NCI-H146 (cell line): ENCODE measurements at places on chromosomes 11 and 22.

DNA sequence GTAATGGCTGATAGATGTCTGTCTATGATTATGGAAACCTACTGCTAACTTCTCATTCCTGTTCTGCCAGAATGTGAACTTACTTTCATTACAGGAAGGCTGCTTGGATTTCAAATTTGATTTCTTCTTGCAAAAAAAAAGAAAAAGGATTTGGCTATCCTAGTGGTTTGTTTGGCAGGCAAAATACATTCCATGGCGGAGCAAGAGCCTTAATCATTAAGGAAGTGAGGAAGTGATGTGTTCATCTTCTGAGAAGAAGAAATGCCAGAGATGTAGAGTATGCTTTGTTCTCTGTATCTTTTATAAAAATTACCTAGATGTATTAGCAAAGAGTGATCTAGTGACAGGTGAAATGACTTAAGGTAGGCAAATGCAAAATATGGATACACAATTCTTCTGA lies 356.3 kb downstream of the SOX6 start:
- no peak for DNase-seq

GRCh38 chr11:134642206-134642605 lies 230.2 kb upstream of the B3GAT1 start:
- no peak for DNase-seq

GRCh38 chr11:46243796-46244109 lies 33.7 kb upstream of the CREB3L1 start:
- no peak for DNase-seq

DNA sequence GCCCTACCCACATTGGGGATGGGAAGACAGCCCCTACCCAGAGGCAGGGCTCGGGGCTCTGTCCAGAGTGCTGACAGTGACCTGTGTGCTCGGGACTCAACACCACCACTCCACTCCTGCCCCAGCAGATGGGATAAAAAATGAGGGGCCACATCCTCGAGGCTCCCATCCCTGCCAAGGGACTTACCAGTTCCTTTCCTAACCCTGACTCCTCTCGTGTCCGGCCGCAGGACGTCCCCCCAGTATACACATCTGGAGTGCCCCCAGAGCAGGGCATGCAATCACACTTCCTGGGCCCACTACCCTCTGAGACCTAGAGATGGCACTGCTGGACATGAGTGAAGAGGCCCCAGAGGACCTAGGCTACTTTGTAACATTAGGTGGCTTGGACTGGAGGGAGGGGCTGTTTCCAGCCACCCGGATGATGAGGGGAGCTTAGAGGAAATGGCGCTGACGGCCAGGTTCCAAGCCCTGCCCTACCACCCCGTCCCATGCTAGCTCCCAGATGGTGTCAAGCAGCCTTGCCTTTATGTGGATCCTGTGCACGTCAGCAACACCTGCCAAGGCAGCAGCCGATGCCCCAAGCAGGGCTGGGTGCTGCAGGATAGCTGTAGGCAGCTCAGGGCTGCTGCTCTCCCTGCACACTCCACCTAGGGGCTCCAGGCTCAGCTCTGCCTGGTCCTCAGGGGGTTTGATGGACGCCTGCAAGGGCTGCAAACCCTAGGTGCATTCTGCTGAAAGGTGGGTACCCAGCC lies 86.6 kb downstream of the DGCR2 start:
- DNase-seq = no peak

DNA sequence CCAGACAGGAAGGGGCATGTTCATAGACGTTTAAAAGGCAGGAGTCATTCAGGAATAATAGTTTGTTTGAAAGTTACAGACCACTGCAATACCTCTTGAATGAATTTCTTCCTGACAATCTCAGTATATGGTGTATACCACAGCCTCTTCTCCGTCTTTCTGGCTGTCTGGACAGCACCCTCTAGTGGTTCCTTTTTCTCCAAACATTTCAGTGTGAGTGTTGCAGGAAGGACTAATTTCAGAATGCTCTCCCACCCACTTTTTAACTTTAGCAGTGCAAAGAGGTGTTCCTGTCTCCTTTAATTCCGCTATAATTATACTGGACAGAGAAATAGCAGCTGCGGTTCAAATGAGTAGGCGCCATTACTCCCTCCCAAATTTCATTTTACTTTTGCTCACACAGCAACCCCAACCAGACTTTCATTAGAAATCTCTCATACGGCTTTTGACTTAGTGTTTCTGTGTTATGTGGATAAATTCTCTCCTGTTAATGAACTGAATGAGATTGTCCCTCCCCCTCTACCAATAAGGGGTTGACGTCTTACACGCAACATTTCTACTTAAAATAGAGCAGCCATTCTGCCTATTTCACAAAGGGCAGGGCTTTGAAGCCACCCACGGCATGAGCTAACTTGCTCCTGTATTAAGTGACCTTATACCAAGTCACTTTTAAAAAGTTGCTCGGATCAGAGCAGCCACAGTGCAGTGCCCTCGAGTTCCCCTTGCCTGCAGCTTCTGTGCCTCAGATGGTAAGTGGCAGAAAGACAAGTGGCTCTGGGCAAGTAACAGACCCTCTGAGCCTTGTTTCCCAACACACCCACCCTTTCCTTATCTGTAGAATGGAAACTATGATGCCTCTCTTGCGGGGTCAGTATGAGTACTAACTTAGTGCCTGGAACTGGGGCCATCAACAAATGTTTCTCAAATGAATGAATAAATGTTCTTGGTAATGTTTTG lies 368.6 kb downstream of the OPCML start:
- peak; percentile 49 for DNase-seq

GRCh38 chr11:64776875-64777274 lies 1.5 kb downstream of the SF1 start:
- no peak for DNase-seq

- no peak for DNase-seq
Observed at GRCh38 chr11:95897731-95898130, 26.2 kb downstream of the MTMR2 start.

- no peak for DNase-seq
Observed at GRCh38 chr11:118224511-118225188, at the start of gene JAML. Gene JAML (minus strand): TSS chr11:118225011. CDS start chr11:118214866, 10,145 bp downstream.

DNA sequence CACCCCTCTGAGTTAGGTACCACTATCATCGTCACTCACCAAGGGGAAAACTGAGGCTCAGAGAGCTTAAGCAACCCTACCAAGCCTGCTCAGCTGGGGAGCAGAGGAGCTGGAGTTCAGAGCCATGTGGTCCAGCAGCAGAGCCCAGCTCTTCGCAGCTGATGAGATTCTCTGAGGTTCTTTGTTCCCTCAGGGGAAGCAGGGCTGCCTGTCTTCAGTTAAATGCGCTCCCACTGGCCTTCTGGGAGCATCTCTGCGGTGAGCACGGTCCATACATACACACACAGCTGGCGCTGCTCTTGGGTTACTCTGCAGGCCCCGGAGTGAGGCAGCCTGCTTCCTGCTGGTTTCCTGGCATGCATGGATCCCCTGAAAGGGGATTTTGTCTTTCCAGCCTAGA lies 5.2 kb upstream of the PTGDR2 start:
- peak; percentile 23 for DNase-seq

- no peak for DNase-seq
Observed at GRCh38 chr11:132941024-132941646, 591.2 kb downstream of the OPCML start.

GRCh38 chr11:72758690-72759389 lies 6.6 kb upstream of the ARAP1 start:
- DNase-seq = no peak

GRCh38 chr11:122343210-122343609 lies 227.2 kb upstream of the BLID start:
- DNase-seq = no peak

- no peak for DNase-seq
Observed at GRCh38 chr11:125102510-125102909, 8.9 kb downstream of the TMEM218 start.

DNA sequence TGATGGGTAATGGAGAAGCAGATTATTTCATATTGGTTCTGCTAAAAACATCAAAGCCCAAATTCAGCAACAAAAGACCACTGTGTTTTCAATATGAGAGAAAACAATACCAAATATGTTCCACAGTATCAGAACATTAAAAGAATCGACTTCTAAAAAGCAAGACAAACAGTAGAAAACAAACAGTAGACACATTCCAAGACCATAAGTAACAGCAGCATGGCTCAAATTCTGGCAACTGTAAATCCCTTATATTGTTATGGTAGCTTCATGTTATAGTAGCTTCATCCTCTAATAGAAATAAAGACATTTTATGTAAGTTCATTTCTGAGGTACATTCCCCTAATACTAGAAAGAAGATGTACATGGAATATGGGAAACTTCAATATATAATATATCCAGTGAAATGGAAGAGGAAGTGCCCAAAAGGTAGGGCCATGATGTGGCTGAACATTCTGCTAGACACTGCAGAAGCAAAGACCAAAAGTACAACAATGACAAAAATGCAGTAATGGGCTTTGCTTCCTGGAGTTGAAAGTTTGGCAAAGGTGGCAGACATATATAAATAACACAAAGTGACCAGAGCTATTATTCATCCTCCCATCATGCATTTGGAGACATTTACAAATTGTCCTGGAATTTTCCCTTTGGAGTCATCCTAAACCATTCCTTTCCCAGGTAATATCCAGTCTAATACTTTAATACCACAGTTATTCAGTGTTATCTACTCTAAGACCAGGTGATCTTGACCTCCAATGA lies 299.9 kb downstream of the DCDC1 start:
- no peak for DNase-seq

DNA sequence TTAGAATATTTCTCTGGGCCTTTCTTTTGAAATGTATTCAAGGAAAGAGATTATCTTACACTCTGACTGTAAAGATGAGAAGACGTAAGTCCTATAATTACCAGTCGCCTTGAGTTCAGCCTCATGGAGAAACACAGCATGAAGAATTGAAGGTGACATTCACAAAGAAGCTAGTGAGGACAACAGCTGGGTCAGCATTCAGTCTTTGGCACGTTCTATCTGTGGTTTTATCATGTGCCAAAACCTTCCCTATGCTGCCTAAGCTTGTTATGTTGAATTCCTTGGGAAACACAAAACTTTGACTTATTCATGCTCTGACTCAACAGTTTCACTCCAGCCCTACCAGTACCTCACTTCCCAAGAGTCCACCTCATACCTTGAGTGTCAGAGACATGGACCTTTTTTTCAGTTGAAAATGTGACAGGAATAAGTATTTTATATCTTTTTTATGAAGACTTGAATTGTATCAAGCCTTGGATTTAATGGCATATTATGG lies 198.8 kb upstream of the KIRREL3 start:
- DNase-seq = no peak

DNA sequence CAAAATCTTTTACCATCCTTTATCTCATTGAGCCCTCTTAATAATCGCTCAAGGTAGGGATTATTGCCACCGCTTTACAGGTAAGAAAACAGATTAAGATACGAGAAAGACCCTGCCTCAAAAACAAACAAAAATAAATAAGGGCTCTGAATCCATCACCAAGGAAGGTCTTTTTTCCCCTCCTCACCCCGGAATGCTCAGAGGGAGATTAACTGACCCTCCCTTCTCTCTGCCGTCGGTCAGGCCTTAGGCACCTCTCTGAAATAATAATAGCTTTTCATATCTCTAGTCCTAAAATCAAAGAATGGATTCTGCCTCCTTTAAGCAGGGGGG lies 620 bp upstream of the ATG2A start:
- DNase-seq = no peak

DNA sequence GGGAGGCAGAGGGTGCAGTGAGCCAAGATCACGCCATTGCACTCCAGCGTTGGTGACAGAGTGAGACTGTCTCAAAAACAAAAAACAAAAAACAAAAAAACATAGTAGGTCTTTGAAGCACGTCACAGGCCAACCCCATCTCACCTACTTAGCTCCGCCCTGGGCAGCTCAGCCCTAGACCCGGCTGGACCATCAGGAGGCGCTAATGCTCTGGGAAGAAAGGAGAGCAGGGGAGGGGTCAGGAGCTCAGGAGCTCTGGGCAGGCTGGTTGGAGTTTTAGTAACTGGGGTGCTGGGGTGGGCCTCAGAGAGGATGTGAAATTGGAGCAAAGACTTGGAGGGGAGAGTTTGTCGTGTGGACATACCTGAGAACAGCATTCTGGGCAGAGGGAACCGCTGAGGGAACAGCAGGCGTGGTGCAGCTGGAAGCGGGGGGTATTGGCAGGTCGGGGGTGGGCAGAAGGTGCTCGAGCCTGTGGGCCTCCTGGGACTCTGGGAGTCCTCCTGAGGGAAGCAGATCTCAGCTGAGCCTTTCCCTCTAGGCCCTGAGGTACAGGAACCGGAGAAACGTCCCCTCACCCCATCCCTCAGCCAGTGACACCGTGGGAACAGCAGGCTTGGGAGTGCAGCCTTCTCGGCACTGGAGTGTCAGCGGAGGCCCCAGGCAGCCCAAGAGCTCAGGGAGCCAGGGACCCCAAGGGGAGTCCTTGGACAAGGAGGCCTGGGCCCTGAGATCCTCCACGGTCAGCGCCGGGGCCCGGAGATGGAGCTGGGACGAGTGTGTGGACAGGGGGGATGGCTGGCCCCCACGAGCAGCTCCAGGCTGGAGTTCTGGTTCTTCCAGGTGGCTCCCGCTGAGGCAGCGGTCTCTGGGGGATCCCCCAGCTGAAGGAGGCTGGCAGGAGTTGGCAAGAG lies 2.2 kb upstream of the RPS6KA4 start:
- no peak for DNase-seq

- no peak for DNase-seq
Observed at GRCh38 chr22:47632701-47633100, 870.3 kb downstream of the TBC1D22A start.

DNA sequence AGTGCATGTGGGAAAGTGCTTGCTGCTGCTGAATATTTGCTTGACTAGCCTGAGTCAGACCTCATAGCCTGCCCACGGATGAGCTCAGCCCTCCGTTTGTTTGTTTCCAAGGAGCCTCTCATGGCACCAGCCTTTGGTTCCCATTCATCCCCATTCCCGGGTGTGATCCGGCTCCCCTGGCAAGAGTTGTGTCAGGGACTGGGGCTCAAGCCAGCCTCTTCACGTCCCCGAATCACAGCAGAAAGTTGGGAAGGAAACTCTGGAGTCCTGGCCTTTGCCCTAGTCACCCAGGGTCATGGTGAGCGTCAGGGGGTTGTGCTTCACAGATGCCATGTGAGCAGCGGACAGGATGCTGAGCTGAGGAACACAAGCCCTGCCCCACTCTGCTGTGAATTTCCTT lies 13.8 kb downstream of the SEC14L3 start:
- DNase-seq = no peak

DNA sequence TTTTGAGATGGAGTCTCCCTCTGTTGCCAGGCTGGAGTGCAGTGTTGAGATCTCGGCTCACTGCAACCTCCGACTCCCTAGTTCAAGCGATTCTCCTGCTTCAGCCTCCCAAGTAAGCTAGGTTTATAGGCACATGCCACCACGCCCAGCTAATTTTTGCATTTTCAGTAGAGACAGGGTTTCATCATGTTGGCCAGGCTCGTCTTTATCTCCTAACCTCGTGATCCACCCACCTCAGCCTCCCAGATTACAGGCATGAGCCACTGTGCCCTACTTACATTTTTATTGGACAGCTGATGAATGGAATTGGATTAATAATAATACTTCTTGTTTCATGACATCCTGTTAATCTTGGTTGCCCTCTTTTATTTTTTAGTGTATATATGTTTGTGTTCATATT lies 3.0 kb upstream of the MRGPRD start:
- no peak for DNase-seq
